ENCODE measurements at places on chromosomes 1 and 21.

- DNase-seq = no peak
These were observed 39.8 kb upstream of the LRP8 start for GRCh38 chr1:53367503-53368313.

DNA sequence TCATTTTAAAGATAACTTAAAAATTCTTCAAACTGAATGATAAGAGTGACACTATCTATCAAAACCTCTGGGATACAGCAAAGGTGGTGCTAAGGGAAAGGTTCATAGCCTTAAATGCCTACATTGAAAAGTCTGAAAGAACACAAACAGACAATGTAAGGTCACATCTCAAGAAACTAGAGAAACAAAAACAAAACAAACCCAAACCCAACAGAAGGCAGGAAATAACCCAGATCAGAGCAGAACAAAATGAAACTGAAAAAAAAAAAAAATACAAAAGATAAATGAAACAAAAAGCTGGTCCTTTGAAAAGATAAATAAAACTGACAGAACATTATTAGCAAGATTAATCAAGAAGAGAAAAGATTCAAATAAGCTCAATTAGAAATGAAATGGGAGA is 6.8 kb downstream of the ODF2L start:
- no peak for DNase-seq

GRCh38 chr1:147491098-147491497 is 50.2 kb upstream of the BCL9 start:
- DNase-seq = no peak

- DNase-seq = no peak
These were observed 325.0 kb upstream of the ESRRG start for GRCh38 chr1:217048104-217048707.

- DNase-seq = no peak
These were observed 148.8 kb downstream of the ZBTB18 start for GRCh38 chr1:244199902-244200301.

DNA sequence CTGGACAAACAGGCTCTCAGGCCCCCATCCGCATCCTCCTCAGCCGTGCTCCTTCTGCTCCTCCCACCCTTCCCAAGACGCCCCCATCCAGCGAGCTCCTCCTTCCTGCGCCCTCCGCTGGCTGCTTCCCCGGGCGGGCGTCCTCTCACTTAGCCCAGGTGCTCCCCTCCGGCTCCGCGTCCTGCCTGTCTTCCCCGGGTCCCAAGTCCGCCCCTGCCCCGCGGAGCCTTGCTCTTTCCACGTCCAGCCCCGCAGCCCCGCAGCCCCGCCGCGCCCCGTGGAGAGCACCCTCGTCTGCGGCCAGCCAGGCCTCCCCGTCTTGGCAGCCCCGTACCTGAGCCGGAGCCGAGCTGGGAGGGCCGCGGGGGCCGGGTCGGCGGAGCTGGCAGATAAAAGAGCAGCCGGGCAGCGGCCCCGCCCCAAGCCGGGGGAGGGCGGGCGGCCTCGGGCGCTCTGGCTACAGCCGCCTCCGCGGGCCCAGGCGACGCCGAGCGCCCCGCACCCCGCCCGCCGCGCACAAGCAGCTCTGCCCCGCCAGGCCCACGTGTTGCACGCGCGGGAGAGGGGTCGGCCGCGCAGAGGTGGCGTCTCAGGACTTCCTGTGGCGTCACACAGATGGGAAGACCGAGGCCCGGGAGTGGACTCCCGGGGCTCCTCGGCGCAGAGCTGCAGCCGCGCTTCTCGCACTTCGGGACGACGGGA is at the start of gene PAQR7:
TSS of gene PAQR7 (minus strand) at position 555 of the 702 bp plus-strand sequence. CDS start 11,869 bp downstream, outside the sequence.
- DNase-seq = peak; percentile 44
